Left lung (tissue), 14 donors: ENCODE measurements at places on chromosomes 2 and 18. TPM values are rescaled to one million over a fixed set of nuclear protein-coding genes. Genes with fewer than 3 reads are reported as not detected.

Gene IL1RL1
- polyA plus RNA-seq: 0.31 TPM

Gene MC5R
- polyA plus RNA-seq: not detected

Gene MROH2A
- polyA plus RNA-seq: 0.77 TPM

Gene GNLY
- 7.4 TPM for polyA plus RNA-seq

Gene INHA
- 1.1 TPM for polyA plus RNA-seq

Gene FBXO41
- polyA plus RNA-seq: 1.6 TPM

GRCh38 chr2:20110876-20111275, 59.4 kb upstream of the LAPTM4A start:
- no peak for DNase-seq

DNA sequence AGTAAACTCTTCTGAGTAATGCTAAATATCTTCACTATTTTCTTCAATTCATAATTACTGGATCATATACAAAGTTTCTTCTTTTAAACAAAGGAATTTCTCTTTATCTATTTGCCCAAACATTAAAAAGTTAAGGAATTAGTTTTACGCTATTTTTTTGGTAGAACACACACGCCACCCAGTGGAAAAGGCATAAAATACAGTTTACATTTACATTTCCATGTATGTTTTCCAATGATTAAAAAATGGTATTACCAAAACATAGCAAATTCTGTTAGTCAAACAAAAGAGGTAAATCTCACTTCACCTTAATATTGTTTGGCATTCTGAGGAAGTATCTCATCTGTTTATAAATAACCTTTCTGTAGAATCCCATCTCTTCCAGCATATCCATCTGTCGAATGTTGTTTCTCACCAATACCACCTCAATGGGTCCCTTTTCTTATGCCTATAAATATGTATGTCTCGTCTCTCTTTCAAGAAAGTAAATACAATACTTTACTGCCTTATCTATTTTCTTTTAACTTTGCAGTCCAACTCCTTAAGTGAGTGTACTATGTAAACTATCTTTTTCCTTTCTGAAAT, 7.2 kb downstream of the BOLL start:
- no peak for DNase-seq

DNA sequence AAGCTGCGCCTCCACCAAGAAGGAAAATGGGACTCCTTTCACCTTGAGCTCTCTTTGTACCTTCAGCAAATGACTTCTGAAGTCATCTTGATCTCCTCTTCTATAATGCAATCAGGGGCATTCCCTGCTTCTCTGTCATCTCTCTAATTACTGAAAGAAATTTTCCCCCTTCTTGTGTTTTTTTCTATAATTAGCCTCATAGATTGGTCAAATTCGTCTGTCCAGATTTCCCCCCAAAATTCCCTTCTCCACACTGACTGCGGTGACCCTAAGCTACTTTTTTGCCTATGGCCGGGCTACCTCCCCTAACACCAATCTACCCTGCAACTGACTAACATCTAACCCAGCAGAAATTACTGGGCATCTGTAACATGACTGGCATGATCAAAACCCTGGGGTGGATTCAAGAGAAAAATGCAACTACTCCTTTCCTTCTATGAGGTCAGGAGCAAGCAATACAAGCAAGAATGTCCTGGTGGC, 168.6 kb downstream of the BCL2 start:
- no peak for DNase-seq

- DNase-seq: no peak
Measured at GRCh38 chr2:226073496-226074160, 674.1 kb downstream of the NYAP2 start.

DNA sequence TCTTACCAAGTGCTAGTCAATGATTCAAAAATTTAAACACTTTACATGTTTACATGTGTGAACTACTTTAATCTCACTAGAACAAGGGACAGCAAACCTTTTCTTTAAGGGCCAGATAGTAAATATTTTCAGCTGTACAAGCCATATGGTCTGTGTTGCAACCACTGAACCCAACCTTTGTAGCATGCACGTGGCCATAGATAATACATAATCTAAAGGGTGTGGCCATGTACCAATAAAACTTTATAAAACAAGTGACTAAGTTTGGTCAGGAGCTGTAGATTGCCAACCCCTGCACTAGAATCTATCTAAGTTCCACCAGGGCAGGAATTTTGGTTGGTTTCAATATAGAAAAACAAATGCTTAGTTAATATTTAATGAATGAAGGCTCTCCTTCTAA, 18.4 kb upstream of the SPRED2 start:
- no peak for DNase-seq

DNA sequence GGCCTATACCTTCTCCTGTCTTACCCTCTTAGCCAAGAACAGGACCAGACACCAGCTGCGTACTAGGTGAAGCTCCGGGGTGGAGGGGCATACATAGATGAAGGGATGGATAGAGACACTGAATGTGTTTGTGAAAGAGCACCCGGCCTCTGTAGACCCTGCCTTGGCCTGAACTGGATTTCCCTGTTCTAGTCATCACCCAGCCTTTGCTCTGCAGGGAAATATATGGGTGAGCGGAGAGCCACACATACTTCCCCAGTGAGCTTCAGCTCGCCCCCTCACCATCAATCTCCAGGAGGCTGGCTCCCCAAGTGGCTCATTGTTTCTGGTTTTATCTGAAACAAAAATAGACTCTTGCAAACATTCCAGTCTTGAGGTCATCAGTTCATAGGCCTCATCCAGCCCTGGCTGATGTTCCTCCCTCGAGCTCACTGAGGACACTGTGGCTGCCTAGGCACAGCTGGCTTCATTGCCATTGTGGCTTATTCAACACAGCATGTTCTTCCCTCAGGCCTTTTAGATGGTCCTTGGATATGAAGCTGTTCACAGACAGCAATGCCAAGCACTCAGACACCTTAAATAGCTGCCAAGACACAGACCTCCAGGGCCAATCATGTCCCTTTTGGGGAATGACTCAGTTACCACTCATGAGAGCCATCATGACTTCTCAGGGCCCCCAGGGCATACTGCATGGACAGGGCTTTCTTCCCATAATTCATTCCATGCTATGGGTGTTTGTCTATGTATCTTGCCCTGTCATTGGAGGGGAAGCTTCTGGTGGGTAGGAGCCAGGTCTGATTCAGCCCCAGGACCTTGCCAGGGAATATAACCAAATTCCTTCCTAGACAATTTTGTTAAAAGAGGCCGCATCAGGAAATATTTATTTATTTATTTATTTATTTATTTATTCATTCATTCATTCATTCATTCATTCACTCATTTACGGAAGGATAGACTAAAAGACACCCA, 82.4 kb downstream of the TTC32 start:
- DNase-seq: no peak

DNA sequence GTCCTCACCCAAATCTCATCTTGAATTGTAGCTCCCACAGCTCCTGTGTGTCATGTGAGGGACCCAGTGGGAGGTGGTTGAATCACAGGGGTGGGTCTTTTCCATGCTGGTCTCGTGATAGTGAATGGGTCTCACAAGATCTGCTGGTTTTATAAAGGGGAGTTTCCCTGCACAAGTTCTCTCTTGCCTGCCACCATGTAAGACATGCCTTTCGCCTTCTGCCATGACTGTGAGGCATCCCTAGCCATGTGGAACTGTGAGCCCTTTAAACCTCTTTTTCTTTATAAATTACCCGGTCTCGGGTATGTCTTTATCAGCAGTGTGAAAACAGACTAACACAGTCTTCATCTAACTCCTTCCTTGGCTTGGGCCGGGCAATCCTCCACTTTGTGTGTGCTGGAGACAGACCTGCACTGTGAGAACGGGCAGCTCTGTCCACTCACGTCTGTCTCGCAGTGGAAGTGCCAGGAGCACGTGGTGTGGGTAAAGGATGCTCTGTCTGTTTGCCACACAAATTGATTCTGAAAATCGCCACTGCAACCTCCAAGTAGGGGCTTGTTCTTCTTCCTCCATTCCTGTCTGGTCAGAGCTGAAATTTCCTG, 47.6 kb upstream of the OTOS start:
- no peak for DNase-seq

GRCh38 chr18:11512096-11513025, 97.0 kb upstream of the SLC35G4 start:
- DNase-seq: no peak

DNA sequence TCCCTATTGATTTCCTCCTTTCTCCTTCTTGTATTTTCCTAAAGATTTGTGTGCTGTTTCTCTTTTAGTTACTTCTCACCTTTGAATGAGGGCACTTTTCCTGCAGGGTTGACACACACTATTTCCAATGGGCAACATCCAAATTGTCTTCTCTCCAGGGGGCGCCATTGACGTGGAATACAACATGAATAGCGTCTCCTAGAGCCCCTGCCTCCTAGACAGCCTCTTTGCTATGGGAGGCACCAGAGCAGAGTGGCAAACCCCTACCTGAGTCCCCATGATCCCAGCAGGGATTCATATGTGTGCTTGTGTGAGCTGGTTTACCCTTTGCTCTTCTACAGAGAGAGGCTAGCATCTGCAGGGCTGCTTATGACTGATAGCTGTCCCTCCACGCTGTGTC, 61.3 kb upstream of the ITSN2 start:
- DNase-seq: no peak

- no peak for DNase-seq
Measured at GRCh38 chr18:77323640-77324299, 74.1 kb downstream of the GALR1 start.

DNA sequence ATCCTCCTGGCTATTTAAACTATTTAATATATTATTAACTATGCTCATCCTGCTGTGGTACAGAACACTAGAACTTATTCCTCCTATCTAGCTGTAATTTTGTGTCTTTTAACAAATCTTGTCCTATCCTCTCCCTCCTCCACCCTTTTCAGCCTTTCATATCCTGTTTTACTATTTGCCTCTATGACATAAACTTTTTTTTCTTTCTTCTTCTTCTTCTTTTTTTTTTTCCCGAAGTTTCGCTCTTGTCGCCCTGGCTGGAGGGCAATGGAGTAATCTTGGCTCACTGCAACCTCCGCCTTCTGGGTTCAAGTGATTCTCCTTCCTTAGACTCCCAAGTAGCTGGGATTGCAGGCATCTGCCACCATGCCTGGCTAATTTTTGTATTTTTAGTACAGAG, 201.5 kb downstream of the LPIN1 start:
- DNase-seq: no peak

DNA sequence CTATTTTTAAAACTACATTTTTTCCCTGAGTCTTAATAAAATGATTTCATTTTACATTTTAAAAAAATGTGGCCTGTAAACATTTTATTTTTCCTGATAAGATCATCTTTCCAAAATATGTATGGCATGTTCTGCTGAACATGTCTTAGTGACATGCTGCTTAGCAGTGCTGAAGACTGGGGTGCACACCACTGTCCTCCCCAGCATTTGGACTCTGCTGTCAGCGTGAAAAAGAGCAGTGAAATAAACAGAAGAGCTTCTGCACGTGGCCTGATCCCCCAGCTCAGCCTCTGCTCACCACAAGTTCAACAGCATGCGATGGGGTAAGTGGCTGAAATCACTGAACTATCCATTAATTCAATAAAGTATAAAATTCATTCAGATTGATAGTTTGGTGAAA, 81.6 kb upstream of the ZNF521 start:
- DNase-seq: no peak

DNA sequence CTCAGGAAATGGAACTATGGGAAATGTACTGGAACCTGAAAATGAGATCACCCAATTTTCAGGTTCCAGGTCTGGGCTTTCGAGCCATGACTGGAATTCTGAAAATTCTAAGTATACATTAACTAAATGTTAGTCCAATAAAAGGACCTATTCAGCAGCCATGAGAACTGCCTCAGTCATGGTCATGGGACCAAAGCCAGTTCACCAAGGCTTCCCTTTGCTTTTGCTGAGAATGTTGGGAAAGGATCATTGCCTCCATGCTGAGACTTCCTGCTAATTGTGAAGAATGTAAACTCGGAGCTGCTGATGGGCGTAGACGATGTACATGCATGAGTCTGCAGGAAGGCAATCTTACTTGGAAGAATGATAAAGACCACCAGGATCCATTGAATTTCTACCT, 624.4 kb upstream of the SOX11 start:
- DNase-seq: no peak

- DNase-seq: no peak
Measured at GRCh38 chr18:58965291-58966004, 100.8 kb downstream of the ZNF532 start.

GRCh38 chr18:54776282-54776977, 51.8 kb upstream of the RAB27B start:
- DNase-seq: no peak

GRCh38 chr2:74551530-74551929, 2.2 kb downstream of the LOXL3 start:
- no peak for DNase-seq

- DNase-seq: peak; percentile 28
Measured at GRCh38 chr2:30872797-30873196, 65.6 kb upstream of the CAPN13 start.
